Activated naive CD8-positive, alpha-beta T cell treated with anti-CD3 and anti-CD28 coated beads for 36 hours (primary cell): ENCODE measurements at places on chromosomes 7 and 10. TPM values are rescaled to one million over a fixed set of nuclear protein-coding genes. Genes with fewer than 3 reads are reported as not detected.

DNA sequence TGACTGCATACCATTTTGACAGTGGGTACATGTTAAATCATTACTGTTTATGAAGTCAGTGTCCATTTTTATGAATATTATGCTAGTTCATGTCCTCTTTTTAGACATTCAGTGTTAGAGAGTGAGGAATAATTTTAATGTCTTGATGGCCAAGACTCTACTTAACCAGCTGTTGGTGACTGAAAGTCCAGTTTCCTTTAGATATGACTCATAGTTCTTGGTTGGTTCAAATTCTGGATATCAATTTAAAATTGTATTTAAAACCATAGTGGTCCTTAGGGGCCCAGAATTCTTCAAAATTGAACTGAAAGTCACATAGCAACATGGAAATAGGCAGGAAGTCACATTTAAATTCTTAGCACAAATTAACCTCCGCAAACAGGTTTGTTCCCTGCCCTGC lies 196.5 kb upstream of the PRPS1L1 start:
- no peak for DNase-seq

Gene PKD2L1
- not detected for total RNA-seq

DNA sequence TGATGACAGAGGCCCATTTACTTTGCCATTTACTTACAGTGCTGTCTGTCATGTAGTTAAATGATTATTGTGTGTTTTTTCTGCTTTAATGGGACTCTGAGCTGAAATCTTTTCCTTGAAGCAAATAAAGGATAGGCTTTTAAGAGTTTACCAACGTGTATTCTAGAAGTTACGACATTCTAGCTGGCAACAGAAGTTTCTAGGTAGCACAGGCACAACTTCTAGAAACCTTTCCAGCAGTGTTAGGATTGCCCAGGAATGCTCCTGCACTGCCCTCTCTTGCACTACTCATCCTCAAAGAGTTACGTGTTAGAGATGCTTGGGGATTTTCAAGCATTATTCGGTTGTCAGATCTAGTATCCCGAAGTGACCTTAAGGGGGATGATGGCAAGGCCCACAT lies 42.5 kb upstream of the TMEM236 start:
- DNase-seq, result no peak

DNA sequence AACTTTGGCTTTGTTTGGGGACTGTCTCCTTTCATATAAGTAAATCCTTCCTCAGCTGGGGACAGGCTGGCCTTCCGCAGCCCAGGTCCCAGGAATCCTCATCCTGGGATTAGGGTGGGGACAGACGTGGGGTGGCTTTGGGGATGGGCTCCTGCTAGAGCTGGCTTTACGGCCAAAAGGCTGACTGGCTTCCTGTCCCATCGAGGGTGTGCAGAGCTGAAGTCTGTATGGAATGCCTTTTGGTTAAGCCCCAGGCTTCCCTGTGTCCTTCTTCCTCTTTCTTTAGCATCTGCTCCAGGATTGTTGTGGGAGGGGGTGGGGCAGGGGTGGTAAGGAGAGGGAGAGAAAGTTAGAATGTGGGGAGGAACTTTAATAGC lies 59.4 kb upstream of the AQP1 start:
- no peak for DNase-seq

Gene HTR5A
- not detected for total RNA-seq

DNA sequence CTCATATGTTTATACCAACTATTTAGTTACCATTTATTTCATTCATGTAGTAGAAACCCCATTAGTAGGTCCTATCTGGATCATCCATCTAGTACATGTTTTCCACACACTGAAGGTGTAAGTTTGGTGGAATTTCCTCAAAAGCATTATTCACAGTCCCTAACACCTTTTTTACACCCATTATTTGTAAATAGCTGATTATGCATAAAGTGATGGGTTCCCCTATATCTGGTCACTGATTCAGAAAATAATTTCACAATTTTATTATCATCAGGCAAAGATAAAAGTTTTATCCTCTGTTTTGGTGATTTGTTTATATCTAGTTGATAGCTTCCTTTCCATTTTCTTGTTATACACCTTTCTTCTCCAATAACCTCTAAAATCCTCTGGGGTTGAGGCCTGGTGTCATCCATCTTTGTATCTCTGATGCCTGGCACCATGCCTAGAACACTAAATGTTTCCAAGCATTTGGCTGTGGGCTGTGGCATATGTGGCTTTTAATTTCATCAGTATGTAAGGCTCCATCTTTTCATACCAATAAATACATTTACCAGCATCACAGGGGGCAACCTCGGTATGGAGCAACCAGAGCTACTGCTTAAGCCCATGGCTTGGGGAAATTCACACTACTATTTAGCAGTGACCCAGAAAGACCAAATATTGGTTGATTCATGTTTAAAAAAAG lies 1089.5 kb upstream of the LRRN3 start:
- DNase-seq, result no peak
